D721Med (cell line): ENCODE measurements at places on chromosomes 13 and 19.

GRCh38 chr13:103676329-103676728 is 610.1 kb upstream of the SLC10A2 start:
- no peak for DNase-seq

DNA sequence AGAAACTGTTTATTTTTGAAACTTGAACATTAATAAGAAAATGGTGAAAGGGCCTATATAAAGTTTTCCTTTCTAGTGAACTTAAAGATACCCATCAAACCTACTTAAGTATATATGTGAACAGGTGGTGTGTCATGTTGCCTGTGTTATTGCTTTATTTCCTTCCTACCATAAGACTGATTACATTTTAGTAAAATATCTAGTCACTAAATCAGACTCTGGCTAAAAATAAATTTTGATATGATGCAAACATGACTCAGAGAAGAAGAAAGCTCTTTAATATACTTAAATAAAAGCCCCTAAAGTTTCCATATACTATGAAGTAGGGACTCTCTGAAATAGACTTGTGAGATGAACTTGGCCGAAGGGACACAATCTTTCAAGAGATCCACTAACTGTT is 35.1 kb upstream of the FBXL3 start:
- no peak for DNase-seq

DNA sequence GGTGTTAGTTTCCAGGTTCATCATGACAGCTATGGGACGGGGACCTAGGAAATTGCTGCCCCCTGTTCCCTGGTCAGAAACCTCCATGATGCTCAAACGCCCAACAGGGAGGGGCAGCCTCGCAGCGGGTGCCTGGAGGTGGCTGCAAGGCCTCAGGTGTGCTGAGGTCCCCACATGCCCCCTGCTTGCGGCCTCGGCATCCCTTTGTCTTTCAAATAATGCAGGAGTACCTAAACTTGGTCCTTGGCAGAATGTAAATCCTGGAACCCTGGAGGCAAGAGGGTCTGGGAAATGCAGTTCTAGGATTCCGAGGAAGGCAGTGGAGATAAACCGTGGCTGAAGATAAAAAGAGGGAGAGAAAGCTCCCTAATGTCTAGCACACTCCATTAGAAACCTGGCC is 52.4 kb downstream of the SKA3 start:
- DNase-seq: no peak

DNA sequence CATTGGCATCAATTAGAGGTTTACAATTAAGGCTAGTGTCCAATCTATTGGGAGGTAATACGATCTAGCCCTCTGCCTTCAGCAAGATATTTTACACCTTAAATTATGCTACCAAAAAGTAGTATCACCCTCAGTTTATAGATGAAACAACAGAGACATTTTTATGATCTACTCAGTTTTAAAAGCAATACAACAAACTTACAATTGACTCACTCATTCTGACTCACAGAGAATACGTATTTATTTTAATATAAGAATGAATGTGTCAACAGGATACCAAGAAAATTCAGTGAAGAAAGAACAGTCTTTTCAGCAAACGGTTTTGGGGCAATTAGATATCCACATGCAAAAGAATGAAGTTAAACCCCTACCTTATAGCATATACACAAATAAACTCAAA is 32.5 kb upstream of the STARD13 start:
- DNase-seq: no peak

DNA sequence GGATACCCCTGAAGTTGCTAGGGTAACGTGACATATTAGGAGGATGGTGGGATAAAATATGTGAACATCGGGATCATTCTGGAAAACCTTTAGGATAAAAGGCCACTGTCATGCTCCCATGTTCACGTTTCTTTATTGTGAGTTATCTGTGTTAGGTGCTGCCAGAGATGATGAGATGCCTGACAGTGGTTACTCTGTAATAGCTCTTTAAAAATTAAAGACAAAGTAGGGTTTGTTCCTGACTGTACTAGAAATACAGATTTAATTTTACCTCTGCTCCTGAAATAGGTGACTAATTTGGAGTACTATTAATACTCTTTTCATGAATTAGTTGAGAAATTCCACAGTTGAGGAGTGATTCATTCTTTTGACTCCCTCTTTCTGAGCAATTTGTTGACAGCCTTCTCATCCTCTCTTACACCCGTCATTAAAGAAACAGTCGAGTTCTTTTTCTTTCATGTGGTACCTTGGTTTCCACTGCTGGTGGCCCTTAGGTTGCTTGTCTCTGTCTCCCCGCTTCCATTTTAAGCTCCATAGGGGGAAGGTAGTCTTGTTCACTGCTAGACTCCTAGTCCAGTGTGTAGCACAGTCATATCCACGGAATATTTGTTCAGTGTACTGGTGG is 28.4 kb downstream of the SAE1 start:
- no peak for DNase-seq

- DNase-seq: no peak
These were observed 6.8 kb upstream of the DPRX start for GRCh38 chr19:53624771-53625545.

- DNase-seq: no peak
These were observed 29.6 kb downstream of the VWA8 start for GRCh38 chr13:41931337-41931736.

- DNase-seq: no peak
These were observed 19.9 kb downstream of the ZSWIM9 start for GRCh38 chr19:48190288-48190884.

- DNase-seq: no peak
These were observed 227.8 kb downstream of the LACC1 start for GRCh38 chr13:44107357-44108121.

DNA sequence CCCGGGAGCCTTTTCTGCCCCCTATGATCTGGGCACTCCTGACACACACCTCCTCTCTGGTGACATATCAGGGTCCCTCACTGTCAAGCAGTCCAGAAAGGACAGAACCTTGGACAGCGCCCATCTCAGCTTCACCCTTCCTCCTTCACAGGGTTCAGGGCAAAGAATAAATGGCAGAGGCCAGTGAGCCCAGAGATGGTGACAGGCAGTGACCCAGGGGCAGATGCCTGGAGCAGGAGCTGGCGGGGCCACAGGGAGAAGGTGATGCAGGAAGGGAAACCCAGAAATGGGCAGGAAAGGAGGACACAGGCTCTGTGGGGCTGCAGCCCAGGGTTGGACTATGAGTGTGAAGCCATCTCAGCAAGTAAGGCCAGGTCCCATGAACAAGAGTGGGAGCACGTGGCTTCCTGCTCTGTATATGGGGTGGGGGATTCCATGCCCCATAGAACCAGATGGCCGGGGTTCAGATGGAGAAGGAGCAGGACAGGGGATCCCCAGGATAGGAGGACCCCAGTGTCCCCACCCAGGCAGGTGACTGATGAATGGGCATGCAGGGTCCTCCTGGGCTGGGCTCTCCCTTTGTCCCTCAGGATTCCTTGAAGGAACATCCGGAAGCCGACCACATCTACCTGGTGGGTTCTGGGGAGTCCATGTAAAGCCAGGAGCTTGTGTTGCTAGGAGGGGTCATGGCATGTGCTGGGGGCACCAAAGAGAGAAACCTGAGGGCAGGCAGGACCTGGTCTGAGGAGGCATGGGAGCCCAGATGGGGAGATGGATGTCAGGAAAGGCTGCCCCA is 8.5 kb upstream of the CEACAM7 start:
- DNase-seq: no peak
